Activated naive CD8-positive, alpha-beta T cell treated with anti-CD3 and anti-CD28 coated beads, Interleukin-2, amount 10 ng/mL, durations not matched to agents 7 days and 5 days (primary cell): ENCODE measurements at places on chromosomes 2 and 18. TPM values are rescaled to one million over a fixed set of nuclear protein-coding genes. Genes with fewer than 3 reads are reported as not detected.

- peak overlapping the region; percentile 29 for H3K4me3 ChIP-seq
- H3K4me1 ChIP-seq, result peaks cover 41% of the 10 kb centered on the region
- H3K27ac ChIP-seq, result no peak overlapping the region
- peaks cover 35% of the 10 kb centered on the region for H3K36me3 ChIP-seq
- no peak for DNase-seq
- H3K27me3 ChIP-seq, result peaks cover 2% of the 10 kb centered on the region
These were observed 3.6 kb downstream of the ARID5A start for GRCh38 chr2:96540136-96540535.

- no peak overlapping the region for H3K27ac ChIP-seq
- peaks cover 7% of the 10 kb centered on the region for H3K36me3 ChIP-seq
- no peak for DNase-seq
- peaks cover 5% of the 10 kb centered on the region for H3K27me3 ChIP-seq
- H3K4me1 ChIP-seq, result no peaks in the 10 kb centered on the region
These were observed 13.5 kb upstream of the IL1R1 start for GRCh38 chr2:102129082-102129481.

DNA sequence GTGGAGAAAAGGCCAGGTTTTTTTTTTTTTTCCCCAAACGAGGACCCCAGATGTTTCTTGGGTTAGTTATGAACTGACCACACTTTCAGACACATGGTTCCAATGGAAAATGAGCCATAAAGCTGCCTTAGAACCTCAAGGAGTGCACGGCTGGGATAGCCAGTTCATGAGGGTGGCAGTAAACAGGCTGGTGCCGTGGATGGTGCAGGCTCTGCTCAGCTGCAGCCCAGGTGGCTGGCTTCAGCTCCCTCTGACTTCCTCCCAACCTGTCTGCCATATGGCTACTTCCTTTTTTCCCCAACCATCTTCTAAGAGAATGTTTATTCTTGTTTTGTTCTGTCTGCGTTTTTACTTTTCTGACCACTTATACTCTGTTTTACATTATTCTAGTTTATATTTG is 109.8 kb upstream of the LMAN1 start:
- no peaks in the 10 kb centered on the region for H3K4me1 ChIP-seq
- no peak for DNase-seq
- no peak overlapping the region for H3K4me3 ChIP-seq
- peaks cover 3% of the 10 kb centered on the region for H3K27me3 ChIP-seq

- no peak overlapping the region for H3K4me3 ChIP-seq
- H3K27me3 ChIP-seq, result no peaks in the 10 kb centered on the region
- H3K27ac ChIP-seq, result no peak overlapping the region
- H3K4me1 ChIP-seq, result no peaks in the 10 kb centered on the region
These were observed 54.8 kb downstream of the NFATC1 start for GRCh38 chr18:79450289-79451080.

The PLA2R1 gene
- total RNA-seq, result not detected

The SERPINB4 gene
- not detected for total RNA-seq
